ENCODE measurements at places on chromosomes 7 and 10.
A peak's percentile ranks its signal among the peaks of the same experiment; 100 is the strongest.

GRCh38 chr10:627032-627992 is 62.2 kb downstream of the DIP2C start:
- no peak for ATAC-seq

- no peak for ATAC-seq
These were observed 47.7 kb upstream of the ATP6V0A4 start for GRCh38 chr7:138845711-138846110.

- ATAC-seq, result no peak
These were observed 372.4 kb upstream of the VWC2 start for GRCh38 chr7:49400891-49401550.

DNA sequence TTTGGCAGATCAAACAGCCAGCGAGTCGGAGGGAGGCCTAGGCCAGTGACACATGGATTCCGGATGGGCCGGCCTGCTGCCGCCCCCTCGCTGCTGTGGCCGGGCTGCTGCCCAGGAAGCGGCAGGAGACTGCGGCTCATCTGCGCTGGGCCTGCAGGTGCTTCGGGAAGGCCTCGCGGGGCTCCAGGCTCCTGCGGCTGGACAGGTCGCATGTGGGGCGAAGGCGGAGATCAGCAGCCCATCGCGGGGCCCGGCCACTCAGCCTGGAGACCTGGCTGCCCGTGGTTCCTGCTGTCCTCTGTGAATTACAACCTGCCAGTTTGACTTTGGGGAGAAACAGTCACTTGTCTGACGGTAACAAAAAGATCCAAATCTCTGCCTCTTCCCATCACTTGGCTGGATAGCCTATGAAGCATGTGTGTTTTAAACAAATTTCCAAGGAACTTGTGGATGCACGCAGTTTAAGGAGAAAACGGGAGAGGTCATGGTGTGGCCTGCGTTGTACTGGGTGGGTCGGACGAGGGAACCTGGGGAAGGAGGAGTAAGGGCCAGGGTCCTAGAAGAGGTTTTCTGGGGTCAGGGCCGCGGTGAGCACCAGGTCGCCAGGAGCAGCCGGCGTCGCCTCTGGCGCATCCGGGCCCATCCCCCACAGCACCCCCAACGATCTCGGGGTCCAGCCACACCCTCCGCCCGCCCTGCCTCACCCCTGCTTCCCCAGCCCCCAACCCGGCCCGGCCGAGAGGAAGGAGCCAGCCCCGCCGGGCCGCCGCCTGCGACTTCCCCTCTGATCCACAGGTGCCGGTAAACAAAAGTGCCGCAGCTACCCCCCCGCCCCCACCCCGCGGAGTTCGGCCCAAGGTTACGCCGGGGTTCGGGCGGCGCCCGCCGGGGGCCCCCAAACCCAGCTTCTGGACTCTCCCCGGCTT is 1.6 kb downstream of the SPOCK2 start:
- ATAC-seq, result no peak

DNA sequence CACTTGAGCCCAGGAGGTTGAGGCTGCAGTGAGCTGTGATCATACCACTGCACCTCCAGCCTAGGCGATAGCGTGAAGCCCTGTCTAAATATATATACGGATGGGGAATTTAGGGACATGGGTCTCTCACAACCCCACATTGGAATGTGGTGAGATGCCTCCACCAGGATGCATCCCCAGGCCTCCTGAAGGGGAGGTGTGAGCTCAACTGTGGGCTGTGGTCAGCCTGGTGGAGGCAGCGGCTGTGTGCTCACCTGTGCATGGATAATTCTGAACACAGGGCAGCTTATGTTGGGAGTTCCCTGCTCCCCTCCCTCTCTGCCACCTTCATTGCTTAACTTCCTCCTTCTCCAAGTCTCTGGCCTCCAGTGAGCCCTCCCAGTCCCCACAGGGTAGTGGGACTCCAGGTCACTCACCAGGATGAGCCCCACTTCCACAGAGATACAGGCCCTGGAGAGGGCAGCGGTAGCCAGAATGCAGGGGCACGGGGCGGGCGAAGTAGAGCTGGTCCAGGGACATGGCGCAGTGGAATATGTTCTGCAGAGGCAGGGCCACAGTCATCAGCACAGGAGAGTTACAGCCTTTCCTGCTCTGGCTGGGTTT is 30.4 kb downstream of the PYROXD2 start:
- no peak for ATAC-seq

DNA sequence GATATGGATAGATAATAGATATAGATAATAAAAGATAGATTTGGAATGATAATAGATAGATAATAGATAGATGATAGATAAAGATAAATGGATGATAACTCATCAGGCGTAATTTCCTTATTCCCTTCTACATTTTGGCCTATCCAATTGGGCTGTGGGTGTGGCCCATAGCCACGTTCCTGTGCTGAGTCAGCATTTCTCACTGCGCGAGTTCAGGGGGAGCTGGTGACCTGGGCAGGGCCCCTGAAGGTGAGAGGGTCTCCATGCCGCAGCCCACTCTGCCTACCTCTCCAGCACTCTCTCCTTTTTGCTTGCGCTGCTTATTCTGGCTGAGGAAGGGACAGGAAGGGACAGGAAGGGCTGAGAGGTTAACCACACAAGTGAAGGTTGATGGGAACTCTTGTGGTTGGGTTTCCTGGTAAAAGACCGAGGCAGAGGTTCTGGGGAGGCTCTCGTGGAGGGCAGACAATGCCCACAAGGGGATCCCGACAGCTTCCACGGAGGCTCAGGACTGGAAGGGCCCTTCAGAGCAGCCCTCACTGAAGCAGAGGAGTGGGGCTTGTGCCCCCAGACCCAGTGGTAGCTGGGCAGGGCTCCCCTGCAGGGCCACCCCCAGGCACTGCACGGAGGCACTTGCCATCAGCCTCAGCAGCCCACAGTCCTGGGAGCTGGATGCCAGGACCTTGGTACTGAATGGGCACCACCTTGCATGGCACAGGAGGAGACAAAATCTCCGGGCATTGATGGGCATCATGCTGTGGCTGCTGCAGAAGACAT is 247.3 kb upstream of the PITRM1 start:
- ATAC-seq, result no peak

DNA sequence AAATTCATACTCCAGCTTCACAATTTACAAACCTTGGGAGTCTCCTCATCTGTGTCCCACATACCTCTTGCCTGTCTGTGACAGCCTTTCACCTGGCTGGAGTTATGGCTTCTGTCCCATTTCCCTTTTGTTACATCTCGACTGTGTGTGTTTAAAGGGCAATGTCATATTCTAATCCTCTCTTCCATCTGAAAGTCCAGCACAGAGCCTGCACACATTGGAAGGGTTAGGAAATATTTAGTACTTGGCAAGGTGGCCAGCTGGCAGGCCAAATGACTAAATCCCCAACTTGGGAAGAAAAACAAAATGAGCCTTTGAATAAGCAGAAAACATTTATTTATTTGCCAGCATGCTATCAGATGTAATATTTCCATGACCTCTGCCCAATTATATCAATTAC is 120.1 kb upstream of the STK17A start:
- ATAC-seq, result no peak

GRCh38 chr10:56346845-56347415 is 14.1 kb downstream of the ZWINT start:
- ATAC-seq, result no peak

GRCh38 chr10:126851414-126852108 is 53.7 kb upstream of the DOCK1 start:
- no peak for ATAC-seq

DNA sequence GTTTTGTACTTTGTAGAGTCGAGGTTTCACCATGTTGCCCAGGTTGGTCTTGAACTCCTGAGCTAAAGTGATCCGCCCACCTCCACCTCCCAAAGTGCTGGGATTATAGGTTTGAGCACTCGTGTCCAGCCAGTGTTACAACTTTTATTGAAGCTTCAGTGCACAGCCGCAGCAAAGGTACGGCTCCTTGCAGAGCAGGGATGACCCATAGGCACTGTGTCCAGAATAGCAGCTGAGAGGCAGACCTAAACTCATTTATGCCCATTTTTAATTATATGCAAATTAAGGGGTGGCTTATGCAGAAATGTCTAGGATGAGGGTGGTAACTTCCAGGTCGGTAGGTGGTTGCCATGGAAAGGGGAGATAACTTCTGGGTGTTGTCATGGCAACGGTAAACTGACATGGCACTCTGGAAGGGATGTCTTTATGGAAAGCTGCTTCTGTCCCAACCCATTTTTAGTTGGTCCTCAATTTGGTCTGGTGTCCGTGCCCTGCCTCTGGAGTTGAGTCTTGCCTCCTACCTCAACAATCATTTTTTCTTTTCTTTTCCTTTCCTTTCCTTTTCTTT is 22.7 kb downstream of the NYAP1 start:
- ATAC-seq, result no peak

GRCh38 chr10:50421026-50421719 is 169.9 kb upstream of the ASAH2 start:
- peak; percentile 14 for ATAC-seq

DNA sequence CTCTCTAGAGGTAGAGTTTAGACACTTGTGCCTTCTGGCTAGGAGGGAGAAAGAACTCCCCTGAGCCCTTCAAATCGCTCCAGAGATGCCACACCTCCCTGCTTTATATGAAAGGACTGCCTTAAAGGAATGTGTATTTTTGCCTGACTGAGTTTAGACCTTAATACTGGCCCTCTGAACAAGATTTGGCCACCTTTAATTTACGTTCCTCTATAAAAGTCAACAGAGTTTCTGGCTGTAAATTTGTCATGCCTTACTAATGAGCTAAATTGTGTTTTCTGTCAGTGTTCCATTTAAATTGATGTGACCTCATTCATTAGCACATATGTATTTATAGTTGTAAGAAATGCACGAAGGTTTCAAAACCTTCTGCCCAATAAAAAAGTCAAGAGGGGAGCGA is 48.0 kb downstream of the SEMA3C start:
- no peak for ATAC-seq

- no peak for ATAC-seq
These were observed 24.2 kb downstream of the CRTAC1 start for GRCh38 chr10:98006266-98006665.

- peak; percentile 55 for ATAC-seq
These were observed 101.4 kb upstream of the FAM133B start for GRCh38 chr7:92691578-92691977.

GRCh38 chr7:146346096-146346495 is 229.5 kb downstream of the CNTNAP2 start:
- no peak for ATAC-seq

DNA sequence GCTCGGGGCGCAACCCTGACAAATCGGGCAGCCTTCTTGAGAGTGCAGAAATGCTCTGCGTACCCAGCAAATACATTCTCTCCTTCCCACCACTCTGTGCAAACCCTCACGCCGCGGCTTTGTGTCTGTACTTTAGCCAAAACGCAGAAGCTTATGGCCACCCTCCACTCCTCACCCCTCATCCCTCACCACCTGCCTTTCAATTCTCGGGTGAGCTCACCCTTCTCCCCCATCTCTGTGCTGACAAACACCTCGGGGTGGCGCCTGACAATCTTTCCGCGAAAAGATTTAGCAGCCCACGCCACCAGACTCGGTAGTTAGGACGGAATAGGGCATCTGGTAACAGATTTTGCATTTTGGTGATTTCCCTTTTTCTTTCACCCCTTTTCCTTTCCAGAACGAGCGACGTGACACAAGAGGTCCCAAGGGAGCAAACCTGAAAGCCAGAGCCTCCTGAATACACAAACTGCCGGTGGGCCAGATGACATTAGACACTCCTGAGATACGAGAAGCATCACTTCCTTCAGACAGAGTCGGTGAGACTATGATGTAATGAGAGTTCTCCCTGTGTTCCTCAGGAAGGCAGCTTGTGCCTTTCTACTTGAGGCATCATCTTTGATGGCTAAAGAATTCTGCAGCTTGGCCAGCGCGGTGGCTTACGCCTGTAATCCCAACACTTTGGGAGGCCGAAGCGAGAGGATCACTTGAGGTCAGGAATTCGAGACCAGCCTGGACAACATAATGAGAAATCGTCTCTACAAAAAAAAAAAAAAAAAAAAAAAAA is 671 bp upstream of the ATAD1 start:
- peak; percentile 69 for ATAC-seq

GRCh38 chr7:3695602-3696001 is 394.6 kb downstream of the SDK1 start:
- ATAC-seq, result no peak

DNA sequence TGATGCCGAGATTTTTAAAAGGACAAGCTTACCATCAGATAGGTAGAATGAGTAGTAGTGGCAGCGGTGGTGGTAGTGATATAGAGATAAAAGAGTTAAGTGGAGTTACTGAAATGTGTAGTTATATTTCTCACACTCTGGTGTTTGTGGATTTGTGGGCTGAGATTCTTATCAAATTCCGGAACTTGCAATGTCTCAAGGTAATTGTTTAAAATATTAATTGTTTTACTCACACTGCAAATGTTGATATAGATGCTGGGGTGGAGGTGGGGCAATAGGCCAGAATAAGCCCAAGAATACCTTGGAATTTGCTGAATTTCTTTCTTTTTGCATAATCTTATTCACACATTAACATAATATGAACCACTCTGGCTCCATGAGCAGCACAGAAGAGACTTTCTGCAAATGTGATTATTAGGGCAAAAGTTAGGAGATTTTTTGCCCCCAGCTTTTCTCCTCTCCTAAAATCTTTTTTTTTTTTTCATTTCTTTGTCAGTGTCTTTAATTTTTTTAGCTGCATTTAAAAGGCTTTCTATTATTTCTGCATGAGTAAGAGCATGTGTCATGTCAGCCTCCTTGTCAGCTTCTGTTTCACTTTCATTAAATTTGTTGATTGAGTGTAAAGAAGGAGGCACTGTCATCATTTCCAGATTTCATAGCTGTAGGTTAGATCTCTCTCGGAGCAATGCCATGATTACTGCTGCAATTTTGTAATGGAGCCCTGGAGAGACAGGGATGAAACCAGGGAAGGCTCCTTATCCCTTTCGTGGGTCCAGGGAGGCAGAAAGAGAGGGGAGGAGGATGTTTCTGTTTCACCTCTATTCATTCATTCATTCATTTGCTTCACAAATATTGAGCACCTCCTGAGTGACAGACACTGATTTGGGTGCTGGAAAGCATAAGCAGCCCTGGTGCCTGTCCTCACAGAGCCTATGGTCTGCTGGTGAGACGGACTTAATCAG is 13.1 kb upstream of the SGMS1 start:
- ATAC-seq, result peak; percentile 93

GRCh38 chr7:157409753-157410727 is 73.2 kb downstream of the DNAJB6 start:
- no peak for ATAC-seq

- no peak for ATAC-seq
These were observed 516.7 kb downstream of the ADRA2A start for GRCh38 chr10:111593578-111593977.

DNA sequence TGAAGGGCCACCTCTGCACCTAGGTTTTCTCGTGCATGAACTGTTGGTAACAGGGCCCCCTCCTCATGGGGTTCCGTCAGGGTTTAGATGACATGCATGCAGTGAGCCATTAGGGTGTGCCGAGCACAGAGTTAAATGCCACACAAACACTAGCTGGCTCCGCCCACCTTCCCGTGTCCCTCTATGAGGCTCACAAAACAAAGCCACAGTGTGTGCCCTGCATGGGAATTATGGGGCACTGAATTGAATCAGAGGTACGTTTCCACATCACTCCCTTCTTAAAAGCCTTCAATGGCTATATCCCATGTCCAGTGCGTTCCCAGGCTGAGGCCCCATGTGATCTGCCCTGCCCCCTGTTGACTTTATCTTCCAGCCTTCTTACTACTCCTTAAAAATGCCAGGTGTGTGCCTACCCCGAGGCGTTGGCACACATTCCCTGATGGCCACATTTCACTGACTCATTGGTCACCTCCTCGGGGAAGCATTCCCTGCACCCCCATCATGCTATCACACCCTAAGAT is 35.7 kb downstream of the GSDME start:
- no peak for ATAC-seq
